GM20000 (cell line): ENCODE measurements at places on chromosomes 5 and 9.

DNA sequence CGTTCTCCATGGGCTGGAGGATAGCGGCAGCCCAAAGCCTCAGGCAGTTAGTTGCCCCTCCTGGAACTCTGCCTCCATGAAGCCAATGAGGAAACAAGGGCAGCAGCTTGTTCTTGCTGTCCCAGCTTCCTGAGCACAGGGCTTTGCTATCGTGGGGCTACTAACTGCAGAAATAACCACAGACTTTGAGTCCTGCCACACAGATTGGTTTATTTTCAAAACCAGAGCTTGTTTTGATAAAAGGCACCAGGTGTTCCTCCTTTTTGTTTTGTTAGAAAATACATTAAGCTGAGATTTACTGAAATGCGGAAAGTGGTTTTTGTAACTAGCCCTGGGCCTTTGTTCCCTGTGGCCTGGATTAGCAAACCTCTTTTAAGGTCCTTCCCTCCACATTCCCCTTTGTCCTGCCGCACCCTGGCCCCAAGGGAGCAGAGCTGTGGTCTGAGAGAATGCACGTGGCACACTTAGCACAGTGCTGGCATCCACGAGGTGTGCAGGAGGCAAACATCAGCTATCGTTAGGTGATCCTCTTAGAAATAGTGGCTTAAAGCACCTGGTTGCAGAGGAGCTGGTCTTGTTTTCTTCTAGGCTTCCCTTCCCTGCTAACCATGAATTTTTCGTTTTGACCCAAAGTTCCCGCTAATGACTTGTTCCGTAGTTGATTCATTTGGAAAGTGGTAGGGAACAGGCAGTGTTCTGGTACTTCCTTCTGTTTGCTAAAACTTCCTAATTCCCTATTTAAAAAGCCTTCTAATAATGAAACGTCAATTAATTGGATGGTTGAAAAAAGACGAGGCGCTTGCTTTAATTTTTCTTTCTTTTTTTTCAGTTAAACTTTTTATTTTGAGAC lies 21.5 kb downstream of the MVB12B start:
- DNase-seq, result no peak

DNA sequence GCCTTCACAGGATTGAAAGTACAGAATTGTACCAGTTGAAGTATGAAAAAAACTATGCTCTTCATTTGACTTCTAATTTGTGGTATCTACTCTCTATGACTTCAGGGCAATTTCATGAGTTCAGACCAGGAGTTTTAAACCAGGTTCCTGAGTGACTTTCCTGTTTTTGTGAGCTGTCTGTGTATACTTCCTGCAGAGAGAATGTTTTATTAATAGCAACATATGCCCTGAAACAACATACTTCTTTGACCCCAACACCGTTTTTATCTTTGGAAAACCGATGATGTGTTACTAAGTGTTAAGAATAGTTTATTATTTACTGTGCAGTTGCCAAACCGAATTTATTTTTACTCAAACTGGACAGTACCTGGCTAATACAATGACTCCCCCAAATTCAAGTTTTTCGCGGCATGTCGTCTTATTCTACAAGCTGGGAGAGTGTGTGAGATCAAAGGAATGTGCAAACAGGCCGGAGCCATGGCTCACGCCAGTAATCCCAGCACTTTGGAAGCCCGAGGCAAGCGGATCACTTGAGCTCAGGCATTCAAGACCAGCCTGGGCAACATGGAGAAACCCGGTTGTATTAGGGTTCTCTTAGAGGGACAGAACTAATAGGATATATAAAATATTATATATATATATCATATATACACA lies 58.7 kb upstream of the ERBIN start:
- DNase-seq, result no peak

- DNase-seq, result no peak
Observed at GRCh38 chr5:153756540-153756939, 266.1 kb downstream of the GRIA1 start.

DNA sequence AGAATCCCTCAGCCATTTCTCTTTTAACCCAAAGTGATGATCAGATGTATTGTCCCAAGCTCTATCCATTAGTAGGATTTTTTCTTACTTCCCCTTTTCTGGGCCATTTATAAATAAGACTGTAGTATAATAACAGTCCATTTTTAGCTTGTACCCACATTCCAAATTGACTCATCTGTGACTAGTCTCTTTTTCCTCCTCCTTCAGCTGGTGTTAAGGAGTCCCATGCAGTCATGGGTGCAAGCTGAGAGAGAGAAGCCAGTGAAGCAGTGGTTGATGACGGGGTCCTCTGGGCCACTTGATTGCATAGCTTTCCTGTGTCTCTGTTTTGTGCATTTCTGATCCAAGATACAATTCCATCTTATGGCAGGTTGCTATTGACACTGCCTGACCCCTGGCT lies 476.0 kb upstream of the CD180 start:
- DNase-seq, result no peak

DNA sequence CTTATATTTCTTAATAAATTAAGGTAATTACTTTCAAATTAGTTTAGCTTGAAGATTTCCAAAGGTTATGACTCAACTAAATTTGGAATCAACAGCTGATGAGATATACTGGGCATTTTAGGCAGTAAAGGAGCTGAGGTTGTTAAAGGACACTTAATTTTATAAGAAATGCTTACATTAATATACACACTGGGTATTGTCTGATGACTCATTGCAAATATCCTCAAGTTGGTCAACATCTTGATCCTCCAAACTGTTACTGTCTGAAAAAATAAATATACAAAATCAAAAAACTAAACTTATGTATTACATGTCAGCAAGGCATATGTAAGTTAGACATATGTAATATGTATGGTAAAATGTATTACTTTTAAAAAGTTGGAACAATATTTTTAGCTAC lies 3.4 kb downstream of the GFM2 start:
- no peak for DNase-seq
